ENCODE measurements at places on chromosomes 2 and 18.

- DNase-seq = no peak
Observed at GRCh38 chr2:239035361-239035814, 187.5 kb downstream of the TWIST2 start.

DNA sequence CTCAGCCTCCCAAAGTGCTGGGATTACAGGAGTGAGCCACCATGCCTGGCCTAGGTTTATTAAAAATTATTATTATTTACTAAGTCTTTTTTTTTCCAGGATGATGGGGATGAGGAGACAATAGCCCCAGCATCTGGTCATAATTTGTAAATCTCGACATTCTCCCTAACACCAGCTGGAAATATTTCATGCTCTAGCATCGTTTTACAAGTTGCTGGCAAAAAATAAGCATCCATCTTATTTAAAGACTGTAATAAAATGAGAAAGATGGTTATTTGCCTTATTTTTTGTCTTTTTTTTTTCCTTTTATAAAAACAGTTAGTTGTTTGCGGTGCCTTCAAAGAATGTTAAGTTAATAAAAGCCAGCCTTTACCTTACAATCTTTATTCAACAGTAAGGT, 56.7 kb downstream of the SF3B1 start:
- DNase-seq = no peak

DNA sequence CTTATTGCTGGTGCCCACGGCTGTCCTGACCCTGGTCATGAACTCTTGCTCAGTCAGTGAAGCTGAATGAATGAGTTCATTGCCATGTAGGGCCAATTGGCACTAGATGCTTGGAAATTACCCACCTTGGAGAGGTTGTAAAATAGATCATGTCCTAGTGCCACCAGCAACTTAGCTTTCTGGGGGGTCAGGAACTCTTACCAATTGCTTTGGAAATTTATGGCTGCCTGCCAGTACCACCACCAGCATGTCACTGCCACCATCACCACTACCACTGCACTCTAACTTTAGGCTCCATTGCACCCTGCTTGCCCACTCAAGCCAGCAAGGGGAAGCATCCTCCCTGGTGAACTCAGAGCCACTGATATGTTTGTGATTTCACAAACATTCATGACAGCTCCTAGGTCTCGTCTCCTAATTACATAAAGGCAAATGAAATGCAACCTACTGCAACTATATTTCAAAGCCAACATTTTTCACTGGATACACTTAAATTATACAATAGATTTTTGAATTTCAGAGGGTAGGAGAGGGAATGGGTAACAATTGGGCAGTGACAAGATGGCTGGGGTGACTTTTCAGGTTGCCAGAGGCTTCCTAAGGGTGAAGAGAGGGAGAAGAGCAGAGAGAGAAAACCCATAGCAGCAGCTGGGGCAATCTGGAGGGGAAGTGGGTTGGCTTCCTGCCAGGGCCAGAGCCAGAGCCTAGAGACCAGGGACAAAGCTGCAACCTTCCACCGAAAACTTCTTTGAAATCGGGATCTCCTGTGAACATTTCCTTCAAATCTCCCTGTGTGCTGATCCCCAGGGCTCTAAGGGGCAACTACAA, 3.5 kb upstream of the EMILIN1 start:
- DNase-seq = no peak

DNA sequence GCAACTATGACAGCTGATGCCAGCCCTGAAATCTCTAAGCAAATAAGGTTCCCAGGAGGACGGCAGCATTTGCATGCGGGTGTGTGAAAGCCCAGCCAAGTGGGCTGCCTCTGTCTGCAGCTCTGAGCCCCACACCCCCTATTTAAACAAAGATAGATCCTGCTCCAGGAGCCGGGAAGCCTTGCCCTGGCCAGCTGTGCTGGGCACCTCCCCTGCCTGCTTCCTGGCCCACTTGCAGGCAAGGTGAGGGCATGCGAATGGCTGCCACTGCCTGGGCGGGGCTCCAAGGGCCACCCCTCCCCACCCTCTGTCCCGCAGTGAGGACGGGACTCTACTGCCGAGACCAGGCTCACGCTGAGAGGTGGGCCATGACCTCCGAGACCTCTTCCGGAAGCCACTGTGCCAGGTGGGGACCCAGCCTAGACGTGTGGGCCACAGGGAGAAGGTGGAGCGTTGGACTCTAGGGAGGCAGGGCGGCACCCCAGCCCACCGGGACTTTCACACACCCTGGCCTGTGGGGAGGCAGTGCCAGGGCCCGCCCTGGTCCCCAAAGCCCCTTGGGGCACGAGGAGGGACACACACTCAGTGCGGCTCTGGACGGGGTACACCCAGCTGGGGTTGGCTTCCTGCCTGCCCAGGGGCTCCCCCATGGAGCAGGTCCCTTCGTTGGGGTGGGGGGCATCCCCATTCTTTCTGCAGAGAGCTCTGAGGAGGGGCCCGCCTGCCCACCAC, at the start of gene ANO7:
ANO7 (plus strand) TSS at position 317 of the 732 bp plus-strand sequence. CDS start 1,387 bp downstream, outside the sequence.
- no peak for DNase-seq

GRCh38 chr2:23591111-23591510, 206.1 kb downstream of the KLHL29 start:
- DNase-seq = no peak

DNA sequence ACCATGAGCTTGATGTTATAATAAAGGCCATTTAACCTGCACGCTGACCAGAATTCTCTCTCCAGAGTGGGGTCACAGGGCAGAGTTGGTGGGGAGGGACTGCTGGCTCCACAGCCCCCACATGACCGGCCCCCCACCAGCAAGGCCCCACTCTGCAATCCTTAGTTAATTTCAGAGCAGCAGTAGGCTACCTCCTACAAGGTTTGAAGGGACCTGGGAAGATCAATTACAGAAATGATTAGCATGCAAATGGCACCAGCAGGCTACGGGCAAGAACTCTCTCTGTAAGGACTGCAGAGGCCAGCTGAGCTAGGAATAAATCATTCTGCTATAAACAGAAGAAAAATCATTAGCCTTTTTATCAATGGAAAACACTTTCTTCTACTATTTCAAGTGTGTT, 135.3 kb downstream of the C1D start:
- DNase-seq = no peak

- DNase-seq = no peak
Observed at GRCh38 chr2:203892207-203892606, 24.6 kb downstream of the CTLA4 start.

- DNase-seq = no peak
Observed at GRCh38 chr2:217525076-217525475, 477.7 kb downstream of the TNS1 start.

DNA sequence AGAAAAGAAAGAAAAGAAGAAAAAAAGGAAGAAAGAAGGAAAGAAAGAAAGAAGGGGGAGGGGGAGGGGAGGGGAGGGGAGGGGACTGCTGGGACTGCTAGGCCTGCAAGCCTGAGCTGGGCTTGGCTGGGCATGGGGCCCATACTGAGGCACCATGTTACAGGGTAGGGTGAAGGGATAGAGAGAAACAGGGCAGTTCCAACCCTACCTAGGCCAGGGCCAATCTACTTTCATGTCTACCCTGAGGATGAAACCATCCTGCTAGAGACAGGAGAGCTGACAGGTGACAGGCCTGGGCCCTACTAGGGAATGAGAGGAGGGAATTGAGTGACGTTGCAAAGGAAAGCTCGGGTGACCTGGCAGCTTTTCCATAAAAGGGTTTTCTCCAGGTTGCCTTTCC, 41.7 kb downstream of the TEX44 start:
- no peak for DNase-seq

- DNase-seq = no peak
Observed at GRCh38 chr2:128058114-128058513, 30.3 kb upstream of the SAP130 start.

DNA sequence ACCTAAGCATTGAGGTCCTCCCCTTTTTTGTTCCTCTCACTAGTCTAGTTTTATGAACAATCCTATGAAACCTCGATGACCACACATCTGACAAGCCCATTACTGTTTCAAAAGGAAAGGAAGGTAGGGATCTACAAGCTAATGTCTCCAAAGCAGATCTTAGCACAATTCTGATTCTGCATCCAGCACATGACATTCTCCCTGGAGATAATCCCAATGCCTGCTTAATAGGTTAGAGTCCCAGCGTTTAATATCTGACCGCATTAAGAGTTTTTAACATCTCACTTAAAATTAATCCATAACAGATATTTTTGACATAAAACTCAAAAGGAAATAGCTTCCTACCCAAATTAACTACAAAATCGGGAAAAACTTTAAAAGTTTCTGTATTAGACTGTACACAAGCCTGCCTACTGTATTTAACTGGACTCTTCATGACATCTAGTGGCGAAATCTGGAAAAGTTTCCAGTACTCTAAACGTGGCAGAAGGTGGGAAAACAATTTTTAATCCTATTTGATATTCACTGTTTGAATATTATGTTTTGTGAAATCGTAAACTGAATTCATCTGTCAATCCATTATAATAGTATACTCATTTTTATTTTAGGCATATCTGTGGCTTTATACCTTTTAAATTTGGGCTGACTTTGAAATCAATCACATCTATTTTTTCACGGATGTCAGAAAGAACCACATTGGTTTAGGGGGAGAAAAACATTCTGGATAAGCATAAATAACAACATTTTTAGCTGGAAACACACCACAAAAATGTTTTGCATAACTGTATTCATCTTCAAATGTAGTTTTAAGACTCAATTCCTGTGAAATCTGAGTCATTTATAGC, 62.4 kb downstream of the TXNL1 start:
- no peak for DNase-seq

GRCh38 chr2:50006327-50006726, 852.0 kb upstream of the FSHR start:
- no peak for DNase-seq

GRCh38 chr2:157509744-157510143, 65.9 kb upstream of the CYTIP start:
- no peak for DNase-seq

GRCh38 chr2:96529376-96530143, 7.0 kb upstream of the ARID5A start:
- DNase-seq = no peak

GRCh38 chr2:12803607-12804006, 86.9 kb downstream of the TRIB2 start:
- no peak for DNase-seq

DNA sequence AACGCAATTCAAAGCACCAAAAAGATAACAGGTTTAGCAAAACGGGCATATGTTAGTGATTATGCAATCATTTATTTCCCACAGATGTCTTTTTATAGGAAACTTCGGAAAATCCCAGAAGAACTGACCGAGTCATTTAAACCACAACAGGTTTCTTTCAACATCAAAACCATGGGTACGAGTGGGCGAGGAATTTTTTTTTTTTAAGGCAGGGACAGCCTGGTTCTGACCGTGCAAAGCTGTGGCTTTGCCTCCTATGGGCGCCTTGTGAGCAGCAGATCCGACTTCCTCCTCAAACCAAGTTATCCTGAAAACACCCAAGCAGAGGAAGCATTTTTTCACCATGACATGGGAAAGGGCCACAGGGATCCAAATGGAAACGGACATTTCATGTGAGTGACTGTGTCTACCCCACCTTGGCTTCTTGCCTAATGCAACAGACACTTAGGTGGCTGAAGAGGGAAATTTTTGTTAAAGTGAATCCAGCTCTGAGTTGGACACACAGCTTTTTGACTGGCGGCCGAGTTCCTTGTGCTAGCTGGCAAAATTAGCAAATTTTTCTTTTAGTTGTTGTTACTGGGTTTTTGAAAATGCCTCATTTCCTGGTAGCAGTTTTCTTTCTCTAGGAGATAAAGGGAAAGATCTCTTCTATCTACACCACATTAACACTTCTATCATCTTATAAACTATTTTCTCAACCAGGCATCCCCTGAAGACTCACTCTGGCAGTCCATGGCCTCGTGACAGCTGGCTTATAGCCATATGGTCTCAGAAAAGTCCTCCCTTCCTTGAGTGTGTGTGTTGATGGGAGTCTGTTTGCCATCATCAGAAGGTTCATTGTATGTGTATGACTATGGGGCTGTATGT, 487.4 kb upstream of the ZEB2 start:
- DNase-seq = no peak

GRCh38 chr2:199465390-199465789, 7.7 kb upstream of the SATB2 start:
- no peak for DNase-seq

GRCh38 chr2:242075168-242075567, 205.6 kb downstream of the RTP5 start:
- no peak for DNase-seq

- no peak for DNase-seq
Observed at GRCh38 chr2:97911922-97912575, 83.7 kb downstream of the TMEM131 start.

DNA sequence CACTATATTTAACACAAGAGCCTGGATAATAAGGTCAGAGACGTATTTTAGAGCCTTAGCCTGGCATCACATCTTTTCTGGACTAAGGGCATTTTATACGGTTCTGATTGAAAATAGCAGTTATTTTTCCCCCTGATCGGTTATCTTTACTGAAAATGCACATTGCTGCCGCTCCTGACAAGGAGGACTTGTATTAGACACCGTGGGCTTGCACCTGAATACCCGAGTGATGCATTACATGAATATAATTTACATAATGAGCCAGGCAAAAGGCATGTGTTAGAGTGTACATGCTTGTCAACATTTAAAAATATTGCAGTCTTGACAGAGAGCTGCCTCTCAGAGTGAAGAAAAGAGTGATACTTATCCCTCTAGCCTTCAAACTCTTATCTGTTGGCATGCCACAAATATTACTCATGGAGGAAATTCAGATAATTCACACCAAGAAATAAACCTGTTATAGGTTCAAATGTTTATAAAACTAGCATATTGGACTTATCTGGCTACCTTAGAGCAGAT, 470.5 kb upstream of the ETAA1 start:
- DNase-seq = no peak

DNA sequence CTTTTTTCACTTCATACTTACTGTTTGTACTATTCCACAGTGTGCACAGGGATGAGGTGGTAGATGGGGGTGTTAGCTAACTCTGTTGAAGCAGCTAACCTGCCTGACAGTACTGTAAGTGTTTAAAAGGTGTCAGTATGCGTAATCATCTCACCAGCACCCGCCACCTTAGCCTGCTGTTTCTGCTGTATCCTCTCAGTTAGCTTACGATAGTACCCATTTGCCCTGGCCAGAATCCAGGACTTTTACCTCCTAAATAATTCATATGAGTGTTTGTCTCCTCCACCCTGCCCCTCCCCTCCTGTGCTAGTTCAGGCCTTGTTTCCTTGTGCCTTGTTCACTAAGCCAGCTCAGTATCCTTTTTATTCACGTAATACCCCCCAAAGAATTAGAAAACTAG, 34.2 kb downstream of the TRAPPC12 start:
- DNase-seq = no peak

DNA sequence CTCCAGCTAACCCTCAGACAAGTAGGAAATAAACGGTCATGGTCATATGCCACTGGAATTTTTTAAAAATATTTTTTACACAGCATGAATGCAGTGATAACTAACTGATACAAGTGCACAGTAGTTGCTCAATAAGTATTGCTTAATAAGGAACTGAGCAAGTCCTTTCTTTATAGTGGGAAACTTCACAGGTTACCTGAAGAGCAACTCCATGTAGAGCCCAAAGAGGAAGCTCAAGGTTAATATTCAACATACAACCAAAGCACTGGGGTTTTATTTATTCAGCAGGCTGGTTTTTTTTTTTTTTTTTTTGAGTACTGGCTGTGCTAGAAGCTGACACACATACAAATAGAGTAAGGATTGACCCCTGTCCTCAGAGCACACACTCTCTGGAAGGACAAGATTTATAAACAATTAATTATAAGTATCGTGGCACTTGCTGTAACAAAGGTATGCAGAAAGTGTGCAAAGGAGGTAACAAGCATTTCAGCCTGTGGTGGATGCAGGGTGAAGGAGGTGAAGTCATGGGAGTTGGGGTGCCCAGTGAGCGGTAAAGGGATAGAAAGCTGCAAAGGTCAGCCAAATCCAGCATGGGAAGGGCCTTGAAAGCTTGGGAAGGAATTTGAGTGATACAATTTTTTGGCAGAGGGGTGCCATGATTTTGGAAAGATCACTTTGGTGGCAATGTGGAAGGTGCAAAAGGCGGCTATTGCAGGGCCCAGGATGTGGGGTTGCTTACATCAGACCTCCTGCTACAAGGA, 52.7 kb downstream of the ATOH8 start:
- DNase-seq = no peak
